ENCODE measurements at places on chromosomes 12 and 14.

DNA sequence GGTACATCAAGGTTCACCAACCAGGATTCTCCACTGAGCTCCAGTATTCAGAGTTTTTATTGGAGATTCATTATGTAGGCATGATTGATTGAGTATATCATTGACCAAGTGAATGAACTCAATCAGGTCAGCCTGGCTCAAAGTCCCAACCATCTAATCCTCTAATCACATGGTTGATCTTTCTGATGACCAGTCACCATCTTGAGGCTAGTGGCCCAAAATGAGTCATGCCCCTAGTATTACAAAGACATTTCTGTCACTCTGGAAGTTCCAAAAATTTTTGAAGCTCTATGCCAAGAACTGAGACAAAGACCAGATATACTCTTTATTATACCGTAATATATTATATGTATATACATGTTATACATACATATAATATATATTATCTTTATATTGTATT is 75.9 kb upstream of the ATF7IP start:
- no peak for DNase-seq

DNA sequence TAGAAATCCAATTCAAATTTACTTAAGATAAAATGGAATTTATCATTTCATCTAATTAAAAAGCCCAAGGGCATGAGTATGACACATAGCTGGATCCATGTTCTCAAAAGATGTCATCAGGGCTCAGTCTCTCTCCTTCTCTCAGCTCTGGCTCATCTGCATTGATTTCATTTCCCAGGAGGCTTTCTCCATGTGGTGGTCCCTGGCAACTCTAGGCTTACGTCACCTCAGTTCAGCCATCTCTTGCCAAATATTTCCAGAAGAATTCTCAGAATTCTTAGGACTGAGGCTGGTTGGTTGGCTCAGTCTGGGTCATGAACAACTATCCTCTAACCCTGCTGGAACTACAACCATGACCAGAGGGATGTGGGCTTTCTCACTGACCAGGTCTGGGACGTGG is 65.3 kb downstream of the FOS start:
- DNase-seq = no peak

GRCh38 chr14:101367421-101368261 is 193.7 kb upstream of the DIO3 start:
- no peak for DNase-seq

- DNase-seq = peak; percentile 53
Observed at GRCh38 chr14:41605550-41606281, 960 bp upstream of the LRFN5 start.

All from nephron progenitor cell (in vitro differentiated cells).